ENCODE measurements at places on chromosomes 2 and 18.
A peak's percentile ranks its signal among the peaks of the same experiment; 100 is the strongest.

DNA sequence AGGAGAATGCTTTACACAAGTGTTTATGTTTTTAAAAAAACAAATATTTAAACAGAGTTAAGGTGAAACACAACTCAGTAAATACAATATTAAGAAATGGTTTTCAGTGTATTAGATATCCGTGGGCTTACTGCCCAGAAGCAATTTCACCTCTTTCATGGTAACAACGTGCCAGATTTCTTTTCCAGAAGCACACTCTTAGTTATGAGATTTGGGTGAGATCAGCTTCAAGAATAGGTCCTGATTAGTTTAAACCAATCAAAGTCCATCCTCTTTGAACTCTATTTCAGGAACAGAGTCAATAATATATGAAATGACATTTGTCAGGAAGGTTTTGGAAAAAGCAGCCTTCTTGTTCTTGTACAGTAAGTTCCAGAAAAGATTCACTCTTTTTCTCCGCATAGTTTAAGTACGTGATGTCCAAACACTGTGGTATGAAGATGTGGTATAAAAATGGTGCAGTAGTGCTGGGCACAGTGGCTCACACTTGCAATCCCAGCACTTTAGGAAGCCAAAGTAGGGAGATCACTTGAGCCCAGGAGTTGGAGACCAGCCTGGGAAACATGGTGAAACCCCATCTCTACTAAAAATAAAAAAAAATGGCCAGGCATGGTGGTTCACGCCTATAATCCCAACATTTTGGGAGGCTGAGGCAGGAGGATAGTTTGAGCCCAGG is 14.7 kb downstream of the USP34 start:
- no peak for DNase-seq

- DNase-seq, result no peak
These were observed 216.4 kb downstream of the BCL2 start for GRCh38 chr18:63102941-63103744.

DNA sequence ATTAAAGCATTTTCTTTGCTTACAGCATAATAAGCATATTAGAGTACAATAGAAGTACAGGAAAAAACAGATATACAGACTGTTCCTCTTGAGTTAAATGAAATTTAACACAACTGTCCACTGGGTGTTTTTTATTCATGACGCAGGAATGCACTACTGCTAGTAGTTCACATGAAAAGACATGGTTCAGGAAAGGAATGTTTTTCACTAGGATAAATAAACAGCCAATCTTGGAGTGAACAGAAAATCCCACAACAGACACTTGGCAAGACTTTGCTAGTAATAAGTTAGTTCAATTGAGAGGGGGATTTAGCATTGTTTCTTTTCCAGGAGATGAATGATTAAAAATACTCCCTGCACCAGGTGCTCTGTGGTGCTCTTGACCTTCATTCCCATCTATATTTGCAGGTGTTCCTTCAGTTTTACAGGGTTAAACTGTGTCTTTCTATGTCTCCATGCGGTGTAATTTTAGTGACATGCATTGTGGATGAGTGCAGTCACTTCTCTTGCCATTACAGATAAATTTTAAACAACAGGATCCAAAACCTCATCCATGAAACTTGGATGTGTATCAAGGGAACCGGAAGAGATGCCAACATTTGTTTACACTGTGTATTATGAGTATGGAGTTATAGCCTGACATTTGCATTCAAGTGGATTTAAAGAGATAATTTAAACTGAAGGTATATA is 796.6 kb downstream of the DSC3 start:
- no peak for DNase-seq

GRCh38 chr2:72965770-72966450 is 48.6 kb downstream of the EMX1 start:
- no peak for DNase-seq

GRCh38 chr2:149603248-149603647 is 15.7 kb upstream of the MMADHC start:
- no peak for DNase-seq

DNA sequence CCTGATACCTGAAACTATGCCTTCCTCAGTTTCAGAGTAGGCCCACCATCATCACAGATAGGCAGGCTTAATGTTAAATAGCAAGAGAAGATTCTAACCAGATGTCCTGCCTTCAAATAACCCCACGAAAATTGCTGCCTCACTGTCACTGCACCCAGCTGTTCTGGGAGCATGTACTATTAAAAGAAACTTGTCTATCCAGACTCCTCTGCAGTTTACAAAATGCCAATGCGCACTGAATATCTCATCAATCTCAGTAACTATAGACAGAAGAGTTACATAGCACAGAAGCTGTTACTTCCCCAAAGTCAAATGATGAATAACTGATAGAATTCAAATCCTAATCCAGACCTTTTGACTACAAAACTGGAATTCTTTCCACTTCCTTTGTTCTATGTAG is 43.9 kb downstream of the WDR75 start:
- no peak for DNase-seq

- DNase-seq, result no peak
These were observed 31.9 kb downstream of the EFEMP1 start for GRCh38 chr2:55891671-55892094.

DNA sequence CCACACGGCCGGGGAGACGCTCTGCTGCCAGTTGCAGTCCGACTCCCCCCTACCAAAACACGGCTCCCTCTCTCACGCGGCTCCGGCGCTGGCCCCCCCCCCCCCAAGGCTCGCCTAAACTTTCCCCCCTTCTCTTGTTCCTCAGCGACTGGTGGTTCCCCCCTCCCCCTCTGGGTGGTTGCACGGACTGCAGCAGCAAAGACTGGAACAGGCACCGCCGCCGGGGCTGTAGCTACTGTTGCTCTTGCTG is 281 bp downstream of the XPO1 start:
- no peak for DNase-seq

DNA sequence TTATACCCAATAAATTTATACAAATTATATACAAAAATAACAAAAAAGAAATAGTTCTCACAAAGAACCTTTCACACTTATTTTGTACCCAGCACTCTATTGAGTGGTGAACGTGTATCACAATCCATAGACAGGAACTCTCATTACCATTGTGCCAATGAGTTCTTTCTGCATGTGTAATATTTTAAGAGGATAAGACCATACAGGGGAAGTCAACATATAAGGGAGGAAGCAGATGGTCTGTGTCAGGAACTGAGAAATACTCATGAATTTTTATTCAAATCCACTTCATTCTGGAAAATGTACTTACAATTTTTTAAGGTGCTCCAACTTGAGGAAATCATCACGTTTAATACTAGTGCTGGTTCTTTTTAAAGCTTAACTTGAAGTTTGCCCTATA is 27.1 kb upstream of the ELOA2 start:
- no peak for DNase-seq

DNA sequence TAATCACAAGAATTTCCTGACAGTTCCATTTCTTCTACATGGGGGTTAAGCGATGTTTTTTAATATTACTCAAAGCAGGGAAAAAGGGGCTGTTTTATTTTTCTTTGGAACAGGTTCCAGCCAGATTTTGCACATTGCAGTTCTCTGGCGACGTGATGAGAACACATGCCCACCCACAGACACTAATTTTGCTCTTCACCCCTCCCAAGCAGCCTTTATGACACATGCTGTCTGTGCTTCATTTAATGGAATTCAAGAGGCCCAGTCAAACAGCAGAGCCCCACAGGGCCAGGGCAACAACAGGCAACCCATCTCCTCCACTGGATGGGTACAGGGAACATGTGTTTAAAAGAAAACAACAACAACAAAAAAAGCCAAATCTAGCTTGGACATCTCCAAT is 70.8 kb downstream of the SPRED2 start:
- DNase-seq, result no peak

GRCh38 chr2:189782221-189782671 is 1.9 kb downstream of the ORMDL1 start:
- peak; percentile 9 for DNase-seq

GRCh38 chr2:10033251-10034006 is 9.9 kb upstream of the KLF11 start:
- no peak for DNase-seq

- no peak for DNase-seq
These were observed 38.2 kb upstream of the DPP4 start for GRCh38 chr2:162111958-162112850.

DNA sequence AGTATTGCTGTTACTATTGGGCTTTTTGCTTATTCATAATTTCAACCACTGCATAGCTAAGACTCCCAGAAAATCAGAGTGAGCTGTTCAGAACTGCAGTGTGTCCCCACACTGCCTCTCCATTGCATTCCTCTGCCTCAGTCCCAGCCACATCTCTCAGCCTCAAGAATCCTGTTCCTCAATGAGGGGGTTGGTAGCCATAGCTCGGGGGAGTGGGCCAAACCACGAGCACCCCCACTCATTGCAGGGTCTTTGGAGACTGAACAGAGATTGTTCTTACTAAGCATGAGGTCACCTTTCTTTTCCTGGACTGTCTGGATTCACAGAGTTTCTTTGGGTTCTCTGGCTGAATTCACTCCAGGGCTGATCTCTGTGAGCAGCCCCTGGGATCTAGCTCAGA is 161.1 kb downstream of the GFPT1 start:
- DNase-seq, result no peak

GRCh38 chr2:98806236-98806697 is 75.3 kb upstream of the MGAT4A start:
- DNase-seq, result no peak

GRCh38 chr18:28735731-28736130 is 558.8 kb upstream of the CDH2 start:
- DNase-seq, result no peak

DNA sequence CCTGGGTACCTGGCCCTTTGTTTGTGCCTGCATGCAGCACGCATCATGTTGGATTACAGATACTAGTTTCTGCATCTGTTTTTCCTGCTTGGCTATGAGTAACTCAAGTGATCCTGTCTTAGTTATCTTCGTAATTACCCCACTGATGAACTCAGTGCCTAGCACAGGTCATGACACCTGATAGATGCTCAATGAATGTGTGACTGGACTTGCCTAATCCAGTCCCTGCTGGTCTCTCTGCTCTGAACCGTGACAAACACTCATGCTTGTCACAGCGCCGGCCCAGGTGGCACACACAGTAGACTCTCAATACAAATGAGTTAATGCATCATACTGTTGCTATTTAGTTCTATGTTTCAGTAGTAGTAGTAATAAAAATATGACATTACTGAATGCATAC is 31.2 kb upstream of the NTSR2 start:
- DNase-seq, result no peak

DNA sequence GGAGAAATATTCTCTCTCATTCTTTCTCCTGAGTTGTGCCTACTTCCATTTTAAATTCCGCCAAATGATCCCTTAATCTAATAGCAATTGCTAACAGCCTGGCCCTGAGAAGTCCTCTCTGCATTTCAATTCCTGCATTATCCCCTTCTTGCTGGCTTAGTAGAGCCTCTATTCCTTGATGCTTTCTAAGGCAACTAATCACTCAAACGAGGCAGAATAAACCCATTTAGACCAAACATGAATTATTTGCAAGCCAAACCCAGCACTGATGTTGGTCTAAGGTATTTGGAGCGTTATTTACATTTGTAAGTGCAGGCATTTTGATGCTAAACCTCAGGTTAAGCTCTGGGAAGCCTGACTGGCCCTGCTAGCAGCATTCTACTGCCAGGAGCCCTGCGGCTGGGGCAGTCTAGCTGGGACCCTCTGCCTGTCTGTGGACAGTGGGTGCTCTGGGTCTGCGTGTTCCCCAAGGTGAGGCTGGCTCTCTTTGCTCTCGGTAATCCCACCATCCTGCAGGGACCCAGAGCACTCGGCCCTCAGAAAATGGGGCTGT is 173.1 kb upstream of the HS6ST1 start:
- no peak for DNase-seq

- DNase-seq, result no peak
These were observed 413.0 kb upstream of the MYT1L start for GRCh38 chr2:2744107-2744506.

- no peak for DNase-seq
These were observed 61.0 kb downstream of the APOB start for GRCh38 chr2:20982861-20983260.

- no peak for DNase-seq
These were observed 34.8 kb downstream of the DNER start for GRCh38 chr2:229679393-229680125.

GRCh38 chr2:2324565-2325101 is 6.4 kb downstream of the MYT1L start:
- DNase-seq, result no peak

DNA sequence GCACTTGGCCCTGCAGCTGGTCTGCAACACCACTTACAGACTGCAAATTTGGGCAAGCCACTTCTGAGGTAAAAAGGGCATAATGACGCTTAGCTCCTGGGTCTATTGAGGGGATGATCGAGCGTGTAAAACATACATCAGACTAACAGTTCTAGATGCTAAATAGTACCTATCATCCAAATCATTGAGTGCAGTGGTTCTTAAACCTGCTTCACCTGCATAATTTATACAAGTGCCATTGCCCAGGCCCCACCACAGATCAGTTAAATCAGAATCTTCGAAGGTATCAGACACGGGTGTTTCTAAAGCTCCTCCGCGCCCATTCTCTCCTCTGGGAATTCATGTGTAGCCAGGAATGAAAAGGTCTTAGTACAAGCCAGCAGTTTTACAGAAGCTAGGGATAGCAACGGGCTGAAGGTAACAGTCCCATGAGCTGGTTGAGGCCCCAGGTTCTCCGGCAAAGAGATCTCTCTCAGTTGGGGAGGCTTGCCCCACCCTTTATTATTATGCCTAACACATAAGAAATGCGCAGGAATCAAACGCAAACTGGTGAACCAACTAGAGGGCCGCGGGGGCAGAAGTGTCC is 737 bp upstream of the RNF181 start:
- no peak for DNase-seq

All from CD4-positive, alpha-beta T cell treated with Interleukin-21 for 1 hour (primary cell).